A549 treated with AZD2906 at 1 μM for 4 hours (cell line): ENCODE measurements at places on chromosomes 7 and 10. TPM values are rescaled to one million over a fixed set of nuclear protein-coding genes. Genes with fewer than 3 reads are reported as not detected.

The MINDY4 gene
- total RNA-seq: 2.3 to 2.4 TPM (median 2.3 TPM) in 5 replicates

The COL17A1 gene
- 1.3 to 2.4 TPM (median 1.8 TPM) in 5 replicates for total RNA-seq

The CARD11 gene
- 1.5 to 2.3 TPM (median 2.0 TPM) in 5 replicates for total RNA-seq

The SDHAF3 gene
- 21.1 to 37.6 TPM (median 21.4 TPM) in 5 replicates for total RNA-seq

The SRI gene
- total RNA-seq: 101 to 137 TPM (median 126 TPM) in 5 replicates

The HOXA2 gene
- total RNA-seq: 0.40 to 0.85 TPM (median 0.76 TPM) in 5 replicates

The SLC13A1 gene
- not detected in 5 replicates for total RNA-seq

The LAMB4 gene
- 0.06 to 0.39 TPM (median 0.17 TPM) in 5 replicates for total RNA-seq

The PSMC2 gene
- total RNA-seq: 141 to 194 TPM (median 148 TPM) in 5 replicates

The SEMA3E gene
- total RNA-seq: 1.8 to 2.3 TPM (median 1.9 TPM) in 5 replicates

The CRYGN gene
- total RNA-seq: not detected in 5 replicates

The CUL2 gene
- 21.1 to 23.0 TPM (median 21.8 TPM) in 5 replicates for total RNA-seq

The PMS2 gene
- total RNA-seq: 9.3 to 14.8 TPM (median 11.2 TPM) in 5 replicates

The TRIM74 gene
- total RNA-seq: 0.25 to 0.53 TPM (median 0.36 TPM) in 4 of 5 replicates, not detected in the other

The ANKRD1 gene
- 29.0 to 52.3 TPM (median 41.3 TPM) in 5 replicates for total RNA-seq

The TMEM140 gene
- 1.1 to 1.4 TPM (median 1.3 TPM) in 5 replicates for total RNA-seq

The GIMAP6 gene
- total RNA-seq: not detected in 5 replicates

The PHKG1 gene
- 0.31 to 0.66 TPM (median 0.54 TPM) in 5 replicates for total RNA-seq

The TFAM gene
- total RNA-seq: 61.0 to 91.8 TPM (median 65.9 TPM) in 5 replicates

The GSDME gene
- total RNA-seq: 38.9 to 50.3 TPM (median 45.2 TPM) in 5 replicates

The IFT22 gene
- 48.2 to 53.5 TPM (median 52.8 TPM) in 5 replicates for total RNA-seq

The PAOX gene
- 1.5 to 2.4 TPM (median 2.0 TPM) in 5 replicates for total RNA-seq

The STOX1 gene
- 0.56 to 0.83 TPM (median 0.61 TPM) in 5 replicates for total RNA-seq

The CALHM1 gene
- 0.02 TPM in 1 of 5 replicates, not detected in the others for total RNA-seq

The CDC14C gene
- total RNA-seq: 0.03 TPM in 1 of 5 replicates, not detected in the others

The WNT8B gene
- 0.03 TPM in 1 of 5 replicates, not detected in the others for total RNA-seq

The OR9A2 gene
- total RNA-seq: not detected in 5 replicates

The VIPR2 gene
- total RNA-seq: 0.02 to 0.06 TPM (median 0.02 TPM) in 5 replicates

The PLPP4 gene
- total RNA-seq: 0.06 to 0.16 TPM (median 0.10 TPM) in 4 of 5 replicates, not detected in the other

The ZNF33A gene
- total RNA-seq: 6.8 to 8.4 TPM (median 7.9 TPM) in 5 replicates

The ATOH7 gene
- total RNA-seq: 0.08 to 0.36 TPM (median 0.21 TPM) in 5 replicates

The ZNF804B gene
- total RNA-seq: not detected in 5 replicates

The SHTN1 gene
- total RNA-seq: 20.2 to 30.3 TPM (median 25.1 TPM) in 5 replicates
